ENCODE measurements at places on chromosomes 4 and X.

GRCh38 chr4:90715242-90715641 lies 588.0 kb downstream of the CCSER1 start:
- DNase-seq, result no peak

DNA sequence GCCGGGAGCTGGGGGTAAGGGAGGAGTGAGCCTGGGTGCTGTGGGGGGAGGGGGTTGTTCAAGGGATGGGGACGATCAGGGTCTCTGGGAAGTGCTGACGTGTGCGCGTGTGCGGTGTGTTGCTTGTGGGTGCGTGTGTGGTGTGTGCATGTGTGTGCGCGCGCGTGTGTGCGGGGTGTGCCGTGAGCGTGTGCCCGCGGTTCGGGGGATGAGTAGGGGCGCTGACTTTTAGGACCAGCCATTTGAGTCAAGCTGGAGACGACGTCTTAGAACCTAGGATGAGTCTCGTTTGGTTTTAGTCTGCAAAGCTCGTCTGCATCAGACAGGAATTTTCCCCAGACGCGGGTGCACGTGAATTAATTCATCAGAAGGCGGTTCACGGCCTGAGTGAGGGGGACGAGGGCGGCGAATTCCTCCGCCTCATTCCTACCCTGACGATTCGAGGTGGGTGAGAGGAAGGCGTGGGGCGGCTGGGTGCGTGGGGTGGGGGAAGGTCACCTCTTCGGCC lies 950 bp upstream of the TMEM271 start:
- DNase-seq, result no peak

GRCh38 chr4:185904381-185904780 lies 92.4 kb upstream of the SORBS2 start:
- DNase-seq, result no peak

DNA sequence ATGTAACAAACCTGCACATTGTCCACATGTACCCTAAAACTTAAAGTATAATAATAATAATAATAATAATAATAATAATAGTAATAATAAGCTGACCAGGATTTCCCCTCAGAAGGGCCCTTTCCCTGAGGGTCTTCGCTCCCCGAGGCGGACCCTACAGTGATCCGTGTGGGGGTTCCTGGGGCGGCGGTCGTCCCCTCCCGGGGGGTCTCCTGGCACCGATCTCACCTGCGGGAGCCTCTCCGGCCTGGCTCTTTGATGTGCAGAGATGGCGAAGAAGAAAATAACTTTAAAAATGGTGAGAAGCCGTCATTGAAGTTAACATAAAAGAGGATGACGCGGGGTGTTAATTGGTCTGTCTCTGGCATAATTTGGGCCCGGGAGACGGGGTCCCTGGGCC lies 48.2 kb upstream of the PPP2R3B start:
- no peak for DNase-seq

GRCh38 chrX:121975671-121976070 lies 928.3 kb downstream of the GLUD2 start:
- no peak for DNase-seq

DNA sequence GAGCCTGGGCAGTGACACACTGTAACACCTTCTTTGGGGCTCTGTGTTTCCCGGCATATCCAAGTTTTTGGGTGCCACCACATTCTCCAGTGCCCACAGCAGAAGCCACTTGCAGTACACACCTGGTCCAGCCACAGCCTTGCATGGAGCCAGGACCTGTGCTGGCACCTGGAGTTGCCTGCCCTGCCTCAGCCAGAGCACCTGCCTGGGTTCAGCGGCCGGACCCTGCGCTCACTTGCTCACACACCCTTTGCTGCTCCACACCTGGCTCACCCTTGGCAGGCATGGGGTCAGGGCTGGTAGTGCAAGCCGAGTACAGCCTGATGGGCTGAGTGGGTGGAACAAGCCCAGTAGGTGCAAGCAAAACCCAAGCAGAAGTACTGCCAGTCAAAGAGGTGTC lies 1511.1 kb downstream of the TECRL start:
- DNase-seq, result no peak
